Caco-2 (cell line): ENCODE measurements at places on chromosomes 3 and 15.

GRCh38 chr15:28003302-28004037, 95.6 kb downstream of the OCA2 start:
- DNase-seq, result no peak

- no peak for DNase-seq
Measured at GRCh38 chr3:130960139-130960795, 66.4 kb downstream of the ASTE1 start.

DNA sequence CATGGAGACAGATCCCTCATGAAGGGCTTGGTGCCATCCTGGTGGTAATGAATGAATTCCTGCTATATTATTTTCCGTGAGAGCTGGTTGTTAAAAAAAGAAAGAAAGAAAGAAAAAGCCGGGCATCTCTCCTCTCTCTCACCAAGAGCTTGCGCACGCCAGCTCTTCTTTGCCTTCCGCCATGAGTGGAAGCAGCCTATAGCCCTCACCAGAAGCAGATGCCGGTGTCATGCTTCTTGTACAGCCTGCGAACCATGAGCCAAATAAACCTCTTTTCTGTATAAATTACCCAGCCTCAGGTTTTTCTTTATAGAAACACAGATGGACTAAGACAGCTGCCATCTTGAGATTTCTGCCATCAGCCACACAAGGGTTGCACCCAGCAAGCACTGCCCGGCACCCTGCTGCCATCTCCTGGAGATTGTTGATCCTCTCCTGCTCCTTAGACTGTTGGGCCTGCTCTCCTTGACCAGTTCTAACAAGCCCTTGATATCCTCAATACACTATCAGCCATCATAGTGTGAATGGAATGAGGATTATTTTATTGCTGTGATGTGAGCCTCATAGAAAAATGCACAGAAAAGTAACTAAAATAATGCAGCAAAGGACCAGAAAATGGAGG, 3.5 kb upstream of the AHSG start:
- DNase-seq, result peak; percentile 54

DNA sequence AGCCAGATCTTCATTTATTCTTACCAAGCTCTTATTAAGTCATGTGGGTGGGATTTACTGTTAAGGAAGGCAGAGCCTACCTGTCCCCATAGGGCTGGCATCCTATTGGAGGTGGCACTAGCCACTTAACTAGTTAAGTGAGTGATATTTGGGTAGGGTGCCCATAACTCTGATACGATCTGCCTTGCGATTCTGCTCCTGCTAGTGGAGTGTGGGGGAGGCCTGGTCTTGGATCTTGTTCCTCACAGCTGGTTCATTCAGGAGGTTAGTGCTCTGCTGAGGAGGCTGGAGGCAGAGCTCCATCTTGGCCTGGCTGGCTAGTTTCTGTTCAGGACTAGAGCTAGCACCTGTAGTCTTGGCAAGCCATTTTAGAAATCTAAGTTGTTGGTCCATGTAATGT, 9.3 kb downstream of the BAHD1 start:
- DNase-seq, result no peak

GRCh38 chr3:104816716-104817115, 550.0 kb upstream of the ALCAM start:
- no peak for DNase-seq

DNA sequence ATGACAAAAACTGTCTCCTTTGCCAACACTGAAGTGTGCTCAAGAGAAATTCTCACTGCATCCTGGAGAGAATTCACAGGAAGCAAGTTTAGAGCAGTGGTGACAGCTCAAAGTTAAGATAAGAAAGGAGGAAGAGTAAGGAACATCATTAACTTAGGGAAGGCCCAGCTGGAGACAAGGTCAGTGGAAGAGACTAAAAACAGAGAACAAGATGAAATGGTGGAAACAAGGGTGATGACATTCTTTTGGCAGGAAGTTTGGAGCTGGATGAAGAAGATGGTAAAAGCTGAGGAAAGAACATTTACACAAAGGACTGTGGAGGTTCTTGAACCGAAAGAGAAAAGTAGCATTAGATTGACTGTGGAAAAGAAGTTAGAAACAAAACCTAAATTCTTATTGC, 6.7 kb upstream of the SUCLG2 start:
- no peak for DNase-seq

GRCh38 chr3:112032098-112032731, 2.3 kb upstream of the TMPRSS7 start:
- DNase-seq, result no peak

DNA sequence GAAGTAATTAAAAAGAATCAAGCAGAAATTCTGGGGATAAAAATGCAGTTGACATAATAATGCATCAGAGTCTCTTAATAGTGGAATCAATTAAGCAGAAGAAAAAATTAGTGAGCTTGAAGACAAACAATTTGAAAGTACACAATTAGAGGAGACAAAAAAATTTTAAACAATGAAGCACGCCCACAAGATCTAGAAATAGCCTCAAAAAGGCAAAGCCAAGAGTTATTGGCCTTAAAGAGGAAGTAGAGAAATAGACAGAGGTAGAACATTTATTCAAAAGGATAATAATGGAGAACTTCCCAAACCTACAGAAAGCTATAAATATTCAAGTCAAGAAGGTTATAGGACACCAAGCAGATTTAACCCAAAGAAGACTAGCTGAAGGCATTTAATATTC, 113.3 kb downstream of the TBC1D2B start:
- no peak for DNase-seq

- no peak for DNase-seq
Measured at GRCh38 chr15:35921046-35921445, 375.1 kb upstream of the DPH6 start.

GRCh38 chr3:118298133-118298532, 736.5 kb downstream of the IGSF11 start:
- DNase-seq, result no peak

DNA sequence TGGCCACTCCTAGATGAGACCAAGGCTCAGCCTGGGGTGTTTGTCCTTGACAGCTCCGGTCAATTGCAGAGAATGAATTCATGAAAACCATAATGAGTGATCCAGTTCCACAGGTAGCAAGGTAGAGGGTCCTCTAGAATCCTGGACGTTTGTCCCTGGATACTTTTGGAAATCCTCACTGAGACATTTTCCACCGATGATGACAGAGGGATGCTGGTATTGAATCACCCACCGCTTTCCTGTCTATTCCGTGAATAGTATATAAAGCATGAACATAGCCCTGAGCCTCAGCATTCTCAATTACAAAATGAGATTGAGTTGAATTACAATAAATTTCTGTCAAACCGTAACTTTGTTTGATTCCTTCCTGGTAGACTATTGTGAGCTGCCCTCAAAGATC, 5.7 kb upstream of the DCUN1D1 start:
- no peak for DNase-seq

DNA sequence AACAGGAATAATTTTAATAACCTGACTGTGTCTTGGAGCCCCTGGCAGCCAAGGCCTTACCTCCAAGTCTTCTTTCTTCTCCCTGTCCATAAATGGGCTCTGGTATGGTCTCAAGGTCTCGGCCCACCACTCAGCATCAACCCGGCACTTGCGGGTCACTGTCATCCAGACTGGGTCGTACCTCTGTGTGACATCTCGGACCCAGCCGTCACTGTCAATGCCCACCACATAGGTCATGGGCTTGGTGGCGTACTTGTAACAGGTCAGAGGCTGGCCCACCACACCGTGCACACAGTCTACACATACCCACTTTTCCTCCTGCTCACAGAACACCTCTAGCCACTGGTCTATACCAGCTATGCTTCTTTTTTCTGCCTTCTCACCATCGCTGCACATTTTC, 20.4 kb downstream of the XPC start:
- DNase-seq, result no peak

GRCh38 chr3:111774622-111775021, 84.4 kb upstream of the PHLDB2 start:
- no peak for DNase-seq

GRCh38 chr3:101780661-101781060, 1.6 kb downstream of the NXPE3 start:
- peak; percentile 4 for DNase-seq

- no peak for DNase-seq
Measured at GRCh38 chr3:126266291-126266840, 86.0 kb upstream of the ALDH1L1 start.

DNA sequence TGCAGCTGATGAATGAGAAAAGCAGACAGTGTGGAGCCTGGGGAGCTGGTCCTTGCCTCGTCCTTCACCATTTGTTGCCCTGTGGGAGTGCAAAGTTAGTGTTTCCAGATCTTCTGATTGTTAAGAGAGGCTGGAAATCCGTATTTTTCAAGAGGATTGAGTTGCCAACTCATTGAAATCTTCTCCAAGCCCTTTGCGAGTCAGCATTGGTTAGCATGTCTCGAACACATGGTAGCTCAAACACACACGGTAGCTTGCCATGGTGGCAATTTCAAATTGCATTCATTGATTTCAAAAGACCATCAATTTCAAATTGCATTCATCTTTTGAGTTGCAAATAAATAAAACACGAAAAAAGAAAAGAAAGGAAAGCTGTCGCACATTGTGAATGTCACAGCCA, 70.7 kb downstream of the SLCO3A1 start:
- DNase-seq, result no peak

DNA sequence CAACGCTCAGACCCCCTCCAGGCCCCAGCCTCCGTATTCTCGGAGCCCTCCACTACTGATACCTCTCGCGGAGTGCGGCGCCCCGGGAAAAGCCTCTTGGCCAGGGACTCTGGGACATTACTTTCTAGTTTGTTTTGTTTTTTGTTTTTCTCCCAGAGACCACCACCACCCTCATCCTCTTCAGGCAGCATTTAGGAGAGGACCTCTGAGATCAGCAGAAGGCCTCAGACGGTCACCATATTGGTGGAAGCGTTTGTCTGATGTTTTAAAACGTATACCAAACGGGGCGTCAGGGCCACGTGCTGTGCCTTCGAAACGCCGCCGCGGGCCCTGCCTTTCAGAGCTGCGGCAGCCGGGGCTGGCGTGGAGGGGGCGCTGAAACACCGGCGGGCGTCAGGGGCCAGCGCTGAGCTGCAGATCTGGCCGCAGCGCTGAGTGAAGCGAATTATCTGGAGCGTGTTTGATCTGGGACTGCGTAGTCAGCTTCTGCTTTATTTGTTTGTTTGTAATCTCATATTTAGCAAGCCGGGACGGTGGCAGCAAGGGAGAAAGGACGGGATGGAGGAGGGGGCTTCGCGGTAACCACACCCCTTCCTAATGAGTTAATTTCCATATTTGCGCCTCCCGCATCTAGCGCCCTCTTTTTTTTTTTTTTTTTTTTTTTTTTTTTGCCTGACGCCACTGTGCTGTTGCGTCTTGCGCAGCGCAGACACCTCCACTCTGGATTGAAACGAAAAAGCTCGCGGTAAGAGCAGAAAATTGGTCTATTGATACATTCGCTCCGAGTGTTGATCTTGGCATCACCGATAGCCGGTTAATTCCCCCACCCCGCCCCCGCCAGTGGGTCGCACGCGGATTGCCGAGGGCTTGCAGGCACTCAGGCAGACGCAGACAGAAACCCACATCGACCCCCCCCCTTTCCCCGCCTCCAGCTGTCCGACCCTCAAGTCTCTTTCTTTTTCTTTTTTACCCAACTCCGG, 14.9 kb downstream of the SOX2 start:
- DNase-seq, result peak; percentile 79

DNA sequence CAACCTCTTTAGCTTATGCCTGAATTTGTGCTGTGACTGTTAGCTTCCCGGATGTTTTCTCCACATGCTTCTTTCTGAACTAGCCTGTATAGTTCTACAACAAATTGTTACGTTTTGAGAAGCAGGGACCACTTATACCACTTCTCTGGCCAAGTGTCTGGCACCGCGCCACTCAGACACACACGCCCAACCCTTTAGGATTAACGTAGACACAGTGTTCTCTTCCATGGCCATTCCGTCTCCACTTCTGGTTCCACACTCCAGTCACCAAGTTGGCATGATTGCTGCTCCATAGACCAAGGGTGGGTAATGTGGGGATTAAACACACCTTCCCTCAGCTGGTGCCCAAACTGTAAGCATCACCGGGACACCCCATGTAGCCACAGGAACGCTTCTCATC, 755 bp upstream of the TMEM108 start:
- no peak for DNase-seq

DNA sequence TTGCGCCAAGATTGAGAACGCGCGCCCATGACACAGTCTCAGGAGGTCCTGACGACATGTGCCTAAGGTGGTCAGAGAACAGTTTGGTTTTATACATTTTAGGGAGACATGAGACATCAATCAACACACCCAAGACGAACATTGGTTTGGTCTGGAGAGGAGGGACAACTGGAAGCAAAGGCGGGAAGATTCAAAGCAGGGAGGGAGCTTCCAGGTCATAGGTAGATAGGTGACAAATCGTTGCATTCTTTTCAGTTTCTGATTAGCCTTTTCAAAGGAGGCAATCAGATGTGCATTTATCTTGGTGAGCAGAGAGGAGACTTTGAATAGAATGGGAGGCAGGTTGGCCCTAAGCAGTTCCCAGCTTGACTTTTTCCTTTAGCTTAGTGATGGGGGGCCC, 828.4 kb upstream of the DPPA4 start:
- no peak for DNase-seq

DNA sequence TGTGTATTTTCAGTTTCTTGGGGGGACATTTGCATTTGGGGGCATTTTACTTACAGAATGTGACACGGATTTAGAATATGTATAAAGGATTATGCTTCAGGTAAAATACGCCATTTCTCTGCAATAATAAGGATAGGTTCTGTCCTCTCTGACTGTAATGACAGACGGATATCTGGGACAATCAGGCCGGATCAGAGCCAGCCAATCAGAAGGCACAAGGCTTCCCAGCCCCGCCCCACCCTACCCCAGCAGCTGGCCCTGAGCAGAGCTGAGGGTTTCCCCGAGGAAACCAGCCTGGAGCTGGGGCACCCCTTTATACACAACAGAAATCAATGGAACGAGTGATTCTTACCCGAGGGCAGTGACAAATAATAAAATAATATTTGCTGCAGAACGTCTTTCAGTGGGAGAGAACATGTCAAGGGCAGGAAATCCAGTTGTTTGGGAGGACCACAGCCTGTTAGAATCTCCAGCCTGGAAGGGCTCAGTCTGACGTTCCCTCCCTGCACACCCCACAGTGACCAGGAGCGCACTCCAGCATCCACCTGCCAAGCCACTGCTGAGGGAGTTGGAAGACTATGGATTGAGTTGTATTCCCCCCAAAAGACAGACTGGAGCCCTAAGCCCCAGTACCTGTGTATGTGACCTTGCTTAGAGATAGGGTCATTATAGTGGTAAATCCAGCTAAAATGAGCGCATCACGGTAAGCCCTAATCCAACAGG, 30.3 kb upstream of the SEC13 start:
- DNase-seq, result no peak

DNA sequence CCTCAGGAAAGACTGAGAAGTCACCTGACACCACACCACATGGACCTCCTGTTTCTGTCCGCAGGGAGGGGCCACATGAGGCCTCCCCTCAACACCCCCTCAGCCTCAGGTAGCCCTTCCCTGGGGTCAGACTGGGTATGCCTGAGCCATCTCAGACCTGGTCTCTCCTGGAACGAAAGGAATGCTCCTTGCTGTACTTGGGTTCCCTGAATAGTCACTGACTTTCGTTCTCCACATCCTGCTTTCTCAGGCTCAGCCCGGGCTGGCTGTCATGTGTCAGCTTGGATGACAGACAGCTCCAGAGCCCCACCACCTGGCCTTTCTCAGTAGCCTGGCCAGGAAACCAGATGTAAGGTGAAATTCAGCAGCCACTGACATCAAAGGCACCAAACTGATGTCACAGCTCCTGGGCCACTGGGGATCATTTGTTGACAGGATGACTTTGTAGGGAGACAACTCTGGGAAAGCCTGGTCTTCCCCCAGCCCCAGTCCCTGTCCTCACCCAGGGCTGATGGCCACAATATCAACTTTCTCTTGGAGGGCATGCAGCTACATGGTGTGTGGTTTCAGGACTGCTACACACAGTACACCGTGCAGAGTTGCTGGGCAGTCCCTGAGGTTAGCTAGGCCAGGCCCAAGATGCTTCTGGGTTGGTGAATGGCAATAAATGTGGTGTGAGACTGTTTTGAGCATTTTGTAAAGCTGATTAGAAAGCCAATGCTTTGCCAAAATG, 141.4 kb upstream of the MRPS22 start:
- peak; percentile 75 for DNase-seq
